ENCODE measurements at places on chromosomes 1 and 21.

GRCh38 chr1:62810420-62811274 is 26.7 kb downstream of the ATG4C start:
- no peak for DNase-seq

DNA sequence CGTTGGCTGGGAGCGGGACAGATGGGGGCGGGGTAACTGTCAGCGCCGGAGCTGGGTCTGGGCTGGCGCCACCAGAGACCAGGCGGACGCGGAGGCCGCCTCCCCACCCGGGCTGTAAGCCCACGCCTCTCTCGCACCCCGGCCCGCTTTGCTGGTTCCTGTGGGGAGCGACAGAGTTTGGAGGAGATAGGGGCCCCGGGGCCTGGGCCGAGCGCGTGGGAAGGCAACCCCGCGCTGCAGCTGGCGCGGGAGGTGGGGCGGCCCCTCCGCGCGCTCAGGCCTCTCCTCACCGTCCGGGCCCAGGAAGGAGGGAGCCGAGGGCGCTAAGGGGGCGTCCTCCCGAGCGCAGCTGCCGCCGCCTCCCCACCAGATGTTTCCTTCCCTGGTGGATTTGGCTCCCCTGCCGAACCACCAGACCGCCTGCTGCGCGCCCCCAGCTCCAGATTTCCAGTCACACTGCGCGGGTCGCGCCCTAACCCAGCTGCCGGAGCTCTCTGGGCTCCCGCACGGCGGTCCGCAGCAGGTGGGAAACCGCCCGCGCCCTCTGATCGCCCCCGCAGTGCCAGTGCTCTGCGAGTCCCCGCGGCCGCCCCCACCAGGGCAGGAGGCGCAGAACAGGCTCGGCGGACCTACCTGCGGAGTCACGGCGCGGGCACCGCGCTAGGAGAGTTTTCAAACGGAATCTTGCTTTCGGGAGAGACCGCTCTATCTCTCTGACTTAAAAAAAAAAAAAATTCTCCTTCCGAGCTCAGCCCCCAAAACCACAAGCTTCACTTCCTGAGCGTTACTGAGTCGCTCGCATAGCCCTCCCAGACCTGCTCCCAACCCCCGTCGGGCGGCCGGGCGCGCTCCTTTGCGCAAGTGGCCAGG is 1.1 kb downstream of the GFI1 start:
- DNase-seq: peak; percentile 82

GRCh38 chr1:1371364-1371745 is 3.7 kb downstream of the AURKAIP1 start:
- DNase-seq: peak; percentile 39

DNA sequence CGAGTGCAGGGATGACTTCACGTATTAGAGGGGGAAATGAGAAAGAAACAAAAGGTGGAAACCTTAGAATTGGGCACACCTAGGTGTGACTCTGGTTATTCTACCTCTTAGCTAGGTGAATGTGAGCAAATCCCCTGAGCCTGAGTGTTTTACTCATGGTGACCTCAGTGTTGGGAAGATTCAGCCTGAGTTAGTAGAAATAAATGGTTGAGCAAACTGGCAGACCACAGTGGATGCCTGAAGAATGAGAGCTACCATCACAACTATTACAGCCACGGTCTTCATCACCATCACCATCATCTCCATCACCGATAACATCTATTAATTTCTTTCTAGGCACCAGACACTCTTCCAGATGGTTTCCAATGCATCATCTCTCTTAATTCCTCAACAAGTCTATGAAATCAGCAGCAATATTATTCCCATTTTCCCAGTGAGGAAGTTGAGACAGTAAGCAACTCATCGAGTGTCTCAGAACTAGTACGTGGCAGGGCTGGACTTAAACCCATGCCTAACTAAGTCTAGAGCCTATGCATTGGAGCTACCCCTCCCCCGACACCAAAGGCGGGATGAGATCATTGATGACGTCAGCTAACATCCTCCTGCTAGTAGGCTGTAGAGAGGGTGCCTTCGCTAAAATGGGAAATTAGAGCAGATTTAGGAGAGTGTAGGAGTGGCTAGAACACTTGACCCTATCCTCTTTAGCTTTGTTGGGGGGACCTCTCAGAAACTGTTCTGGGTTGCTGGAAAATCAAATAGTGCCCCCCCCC is 7.9 kb upstream of the KAZN start:
- DNase-seq: no peak

GRCh38 chr1:20440785-20441200 is 45.2 kb downstream of the CAMK2N1 start:
- DNase-seq: peak; percentile 36

- no peak for DNase-seq
Measured at GRCh38 chr1:40664791-40665190, 691 bp downstream of the RIMS3 start.

- no peak for DNase-seq
Measured at GRCh38 chr1:176557543-176558258, 94.7 kb downstream of the PAPPA2 start.

All from CD4-positive, alpha-beta T cell treated with Interleukin-15 for 4 hours (primary cell).